Esophagus squamous epithelium (tissue), 5 donors: ENCODE measurements at places on chromosomes 12 and 14. TPM values are rescaled to one million over a fixed set of nuclear protein-coding genes. Genes with fewer than 3 reads are reported as not detected.

Gene TC2N
- total RNA-seq: 44.8 TPM

GRCh38 chr14:57845802-57846531, 19.9 kb downstream of the SLC35F4 start:
- DNase-seq: no peak

DNA sequence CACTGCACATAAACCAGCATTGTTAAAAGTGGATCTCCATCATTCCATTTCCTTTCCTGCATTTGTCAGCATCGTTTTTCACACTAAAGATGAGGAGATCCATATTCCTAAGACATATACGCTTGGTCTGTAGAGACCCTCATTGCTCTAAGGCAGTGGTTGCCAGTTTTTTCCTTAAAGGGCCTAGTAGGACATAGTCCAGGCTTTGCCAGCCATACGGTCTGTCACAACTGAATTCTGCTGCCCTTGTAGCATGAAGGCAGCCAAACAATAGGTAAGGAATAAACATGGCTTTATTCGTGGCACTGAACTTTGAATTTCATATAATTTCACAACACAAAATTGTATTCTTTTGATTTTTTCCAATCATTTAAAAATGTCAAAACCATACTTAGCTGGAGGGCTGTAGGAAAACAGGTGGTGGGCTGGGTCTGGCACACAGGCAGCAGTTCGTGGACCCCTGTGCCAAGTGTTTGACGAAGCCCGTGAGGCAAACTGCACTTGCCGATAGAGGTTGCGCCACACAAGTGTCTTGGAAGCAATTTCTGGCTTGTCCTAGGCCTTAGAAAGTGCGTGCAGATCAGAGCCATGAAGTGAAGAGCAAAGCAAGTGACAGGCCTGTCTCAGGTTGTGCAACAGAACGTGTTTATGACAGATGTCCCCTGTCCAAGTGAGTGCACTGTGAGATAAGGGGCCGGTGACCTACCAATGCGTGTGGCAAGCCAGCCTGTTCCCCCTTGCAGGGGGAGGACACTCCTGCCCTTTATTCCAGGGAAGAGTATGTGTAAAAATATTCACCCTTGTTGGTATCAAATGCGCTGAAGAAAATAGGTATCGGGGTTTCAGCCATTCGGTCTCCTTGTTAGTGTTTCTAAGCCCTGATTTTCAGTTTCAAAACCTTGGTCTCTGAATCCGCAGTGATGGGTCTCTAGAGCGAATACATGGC, 916 bp upstream of the CHPT1 start:
- DNase-seq: no peak

Gene ASCL1
- total RNA-seq: not detected

Gene ITGA7
- total RNA-seq: 5.2 TPM

Gene TRIM9
- total RNA-seq: 3.1 TPM

DNA sequence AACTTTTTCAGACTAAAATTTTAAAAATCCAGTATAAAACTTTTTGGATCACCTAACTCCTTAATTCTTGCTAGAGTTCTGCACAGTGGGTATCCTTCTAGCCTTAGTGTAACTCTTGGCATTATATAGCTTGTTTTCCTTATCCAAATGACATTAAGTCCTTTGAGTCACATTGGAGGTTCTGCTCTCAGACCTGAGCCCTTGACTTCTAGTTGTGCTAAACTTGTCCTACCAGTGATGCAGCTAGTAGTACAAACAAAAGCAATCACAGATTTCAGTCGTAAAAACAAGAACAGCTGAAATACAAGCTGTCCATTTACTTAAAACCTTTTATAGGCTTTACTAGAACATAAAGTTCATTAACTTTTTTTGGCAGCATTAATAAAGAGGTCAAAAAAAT, 10.5 kb downstream of the ZBTB1 start:
- DNase-seq: no peak

GRCh38 chr12:106739815-106740530, 34.5 kb upstream of the RIC8B start:
- no peak for DNase-seq
